Cerebellar cortex (tissue), 1 donor: ENCODE measurements at places on chromosomes 2 and 18.

DNA sequence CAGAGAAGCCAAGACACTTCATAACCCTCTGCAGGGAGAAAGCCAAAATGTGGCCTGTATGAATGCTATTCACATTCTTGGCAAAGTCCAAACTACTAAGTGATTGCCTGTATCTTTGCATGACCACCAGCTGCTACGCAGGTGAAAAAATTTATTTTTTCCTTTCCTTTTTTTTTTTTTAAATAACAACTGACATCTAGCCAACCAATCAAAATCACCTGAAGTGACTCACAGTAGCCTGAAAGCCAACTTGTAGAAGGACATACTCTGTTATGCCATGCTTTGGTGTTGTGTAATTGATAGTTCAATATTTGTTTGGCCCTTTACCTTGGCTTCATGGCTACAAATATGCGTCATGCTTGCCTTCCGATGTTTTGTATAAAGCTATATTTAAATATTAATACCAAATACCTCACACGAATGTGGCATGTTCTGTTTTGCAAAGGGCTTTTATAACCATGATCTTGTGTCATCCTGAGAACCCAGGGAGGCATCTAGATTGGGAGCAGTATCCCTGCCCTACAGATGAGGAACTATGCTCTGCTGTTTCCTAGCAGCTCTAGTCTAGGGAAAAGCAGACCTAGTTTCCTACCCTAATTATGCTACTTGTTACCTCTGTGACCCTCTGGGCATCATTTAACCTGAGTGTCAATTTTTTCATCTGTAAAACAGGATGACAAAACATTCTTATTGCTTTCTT lies 102.1 kb downstream of the MYOM1 start:
- DNase-seq: no peak

DNA sequence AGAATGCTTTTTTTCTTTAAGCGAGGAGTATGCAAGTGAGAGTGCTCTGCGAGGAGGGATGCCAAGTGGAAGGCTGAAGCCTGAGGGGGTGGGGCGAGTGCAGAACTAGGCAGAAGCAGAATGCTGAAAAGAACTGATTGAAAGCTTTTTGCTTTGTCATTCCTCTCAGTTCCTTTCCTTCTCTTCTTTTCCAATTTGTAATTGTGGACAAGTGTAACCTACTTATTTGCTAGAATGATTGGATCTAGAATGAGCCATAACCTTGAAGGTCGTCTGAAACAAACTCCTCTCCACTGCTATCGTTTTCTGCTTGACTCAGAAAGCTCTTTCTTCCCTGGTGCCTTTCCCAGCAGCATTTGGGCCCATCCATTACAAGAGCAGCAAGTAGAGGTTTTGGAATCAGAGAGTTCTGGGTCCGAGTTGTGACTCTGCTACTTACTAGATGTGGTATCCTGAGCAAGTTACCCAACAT lies 115.3 kb downstream of the METTL8 start:
- peak; percentile 89 for DNase-seq

DNA sequence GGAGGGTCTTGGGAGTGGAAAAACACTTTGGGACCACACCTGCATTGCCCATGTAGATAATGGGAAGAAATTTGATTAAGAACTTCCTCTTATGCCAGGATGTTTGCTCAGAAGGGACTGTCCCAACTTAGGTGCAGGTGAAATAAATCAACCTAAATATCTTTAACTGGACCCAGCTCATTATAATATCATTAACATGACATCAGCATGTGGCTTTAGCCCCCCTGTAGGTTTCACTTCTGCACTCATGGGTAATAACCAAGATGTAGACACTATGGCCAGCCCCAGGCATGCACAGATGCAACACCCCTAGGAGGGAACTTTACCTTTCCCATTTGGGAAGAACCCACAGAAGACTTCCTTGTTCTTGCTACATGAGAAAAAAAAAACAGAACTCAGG lies 227.4 kb upstream of the ZNF804A start:
- DNase-seq: no peak

- peak; percentile 34 for DNase-seq
Observed at GRCh38 chr18:76491776-76492668, 3.0 kb downstream of the ZNF516 start.

GRCh38 chr2:159164457-159164911 lies 122.0 kb downstream of the WDSUB1 start:
- no peak for DNase-seq

DNA sequence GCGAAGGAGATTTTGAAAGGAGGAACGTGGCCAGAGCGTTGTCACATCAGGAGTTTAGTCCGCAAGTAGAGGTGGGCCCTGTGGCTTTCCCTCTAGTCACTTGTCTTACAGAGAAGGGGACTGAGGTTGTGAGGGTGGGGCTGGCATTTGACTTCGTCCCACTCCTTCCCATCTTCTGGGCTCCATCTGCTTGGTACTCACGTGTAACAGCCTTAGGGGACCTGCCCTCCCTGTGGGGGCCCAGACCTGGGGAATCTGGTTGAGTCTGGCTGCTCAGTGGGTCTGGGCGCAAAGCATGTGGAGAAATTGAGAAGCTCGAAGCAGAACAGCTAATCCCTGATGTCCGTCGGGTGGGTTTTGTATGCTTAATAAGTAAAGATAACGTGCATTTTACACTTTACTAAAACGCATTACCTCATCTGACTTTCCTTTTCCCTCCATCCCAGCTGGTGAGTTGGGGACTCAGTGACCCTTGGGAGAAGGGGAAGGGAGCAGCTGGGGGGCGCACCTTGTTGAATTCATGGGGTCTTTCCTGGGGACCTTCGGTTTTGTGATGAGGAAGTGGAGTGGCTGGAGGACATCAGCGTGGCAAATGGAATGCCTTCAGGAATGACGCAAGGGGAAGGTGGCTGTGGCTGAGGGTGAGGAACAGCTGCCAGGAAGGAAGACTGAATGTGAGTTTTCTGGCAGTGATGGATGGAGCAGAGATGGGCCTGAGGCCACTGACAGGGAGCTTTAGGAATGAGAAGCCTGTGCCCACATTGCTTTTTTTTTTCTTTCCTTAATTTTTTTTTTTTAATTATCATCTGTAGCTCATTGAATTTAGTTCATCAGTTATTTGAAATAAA lies 44.8 kb downstream of the ASAP2 start:
- DNase-seq: peak; percentile 57

DNA sequence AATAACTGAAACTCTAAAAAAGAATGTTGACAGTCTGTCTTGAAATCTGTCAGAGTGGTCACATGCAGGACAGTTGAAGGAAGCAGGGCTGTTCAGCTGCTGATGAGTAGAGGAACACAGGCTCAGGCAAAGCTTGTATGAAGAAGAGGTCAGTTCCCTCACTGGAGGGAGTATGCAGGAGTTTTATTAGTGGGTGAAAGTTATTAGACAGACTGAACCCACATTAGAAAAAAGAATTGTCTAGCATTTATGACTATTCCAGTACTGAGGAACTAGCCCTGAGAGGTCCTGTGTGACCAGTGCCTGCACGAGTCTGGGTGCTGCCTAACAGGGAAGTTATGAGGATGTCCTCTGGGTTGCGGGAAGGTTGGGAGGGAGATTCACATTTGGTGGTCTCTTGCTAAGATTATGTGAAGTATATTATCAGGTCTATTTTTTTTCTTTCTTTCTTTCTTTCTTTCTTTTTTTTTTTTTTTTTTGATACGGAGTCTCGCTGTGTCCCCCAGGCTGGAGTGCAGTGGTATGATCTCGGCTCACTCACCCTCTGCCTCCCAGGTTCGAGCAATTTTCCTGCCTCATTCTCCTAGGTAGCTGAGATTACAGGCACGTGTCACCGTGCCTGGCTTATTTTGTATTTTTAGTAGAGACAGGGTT lies 9.6 kb downstream of the TET3 start:
- no peak for DNase-seq
